ENCODE measurements at places on chromosomes 2 and 18. TPM values are rescaled to one million over a fixed set of nuclear protein-coding genes. Genes with fewer than 3 reads are reported as not detected.

DNA sequence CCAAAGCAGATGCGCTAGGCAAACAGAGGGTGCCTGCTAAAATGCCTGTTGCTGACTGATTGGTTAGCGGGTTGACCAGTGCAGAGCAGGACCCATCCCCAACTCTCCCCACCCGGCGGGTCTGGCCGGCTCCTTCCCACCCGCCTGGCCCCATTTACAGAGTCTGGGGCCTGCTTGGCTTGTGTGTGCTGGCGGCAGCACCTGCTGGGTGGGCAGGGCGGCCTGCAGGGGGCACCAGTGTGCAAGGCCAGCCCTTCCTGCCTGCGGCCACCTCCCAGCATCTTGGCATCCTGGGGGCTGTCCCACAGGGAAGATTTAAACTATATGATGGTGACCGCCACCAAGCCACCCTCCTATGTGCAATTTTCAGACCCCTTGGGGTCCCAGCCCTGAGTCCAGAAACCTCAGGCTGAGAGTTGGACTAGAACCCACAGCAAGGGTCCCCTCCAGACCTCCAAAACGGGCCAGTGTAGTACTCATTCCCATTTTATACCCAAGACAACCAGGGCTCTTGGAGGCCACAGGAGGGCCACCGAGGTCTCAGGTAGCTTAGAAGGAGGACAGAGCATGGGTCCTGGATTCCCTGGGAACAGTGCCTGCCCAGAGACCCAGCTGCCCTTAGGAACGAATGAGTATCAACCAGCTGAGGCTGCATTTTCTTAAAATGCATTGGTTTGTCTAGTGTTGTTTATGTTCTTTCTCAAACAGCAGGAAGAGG, 173.6 kb downstream of the SMAD7 start:
- no peaks in the 10 kb centered on the region for H3K36me3 ChIP-seq
- H3K27ac ChIP-seq = no peak overlapping the region
- H3K4me1 ChIP-seq = peaks cover 8% of the 10 kb centered on the region
- peaks cover 6% of the 10 kb centered on the region for H3K27me3 ChIP-seq

GRCh38 chr2:42921721-42922120, 129.3 kb upstream of the HAAO start:
- H3K4me3 ChIP-seq = no peak overlapping the region
- no peaks in the 10 kb centered on the region for H3K27me3 ChIP-seq
- DNase-seq = no peak
- peaks cover 5% of the 10 kb centered on the region for H3K4me1 ChIP-seq
- H3K36me3 ChIP-seq = no peaks in the 10 kb centered on the region

GRCh38 chr2:191441496-191442214, 196.5 kb downstream of the MYO1B start:
- no peaks in the 10 kb centered on the region for H3K4me1 ChIP-seq
- no peaks in the 10 kb centered on the region for H3K36me3 ChIP-seq
- DNase-seq = no peak
- H3K27ac ChIP-seq = no peak overlapping the region

- H3K36me3 ChIP-seq = no peaks in the 10 kb centered on the region
- no peak for DNase-seq
- H3K4me1 ChIP-seq = peaks cover 11% of the 10 kb centered on the region
- H3K4me3 ChIP-seq = no peak overlapping the region
Observed at GRCh38 chr2:37412231-37412630, 67.8 kb downstream of the QPCT start.

The KDSR gene
- total RNA-seq = 55.8 TPM
